SIG-M5 (cell line): ENCODE measurements at places on chromosomes 5 and 9.
A peak's percentile ranks its signal among the peaks of the same experiment; 100 is the strongest.

- DNase-seq, result no peak
Observed at GRCh38 chr5:155017610-155018009, 4.1 kb downstream of the KIF4B start.

- no peak for DNase-seq
Observed at GRCh38 chr9:13896047-13896446, 417.9 kb downstream of the NFIB start.

- DNase-seq, result no peak
Observed at GRCh38 chr5:78065663-78066062, 228.8 kb downstream of the AP3B1 start.

DNA sequence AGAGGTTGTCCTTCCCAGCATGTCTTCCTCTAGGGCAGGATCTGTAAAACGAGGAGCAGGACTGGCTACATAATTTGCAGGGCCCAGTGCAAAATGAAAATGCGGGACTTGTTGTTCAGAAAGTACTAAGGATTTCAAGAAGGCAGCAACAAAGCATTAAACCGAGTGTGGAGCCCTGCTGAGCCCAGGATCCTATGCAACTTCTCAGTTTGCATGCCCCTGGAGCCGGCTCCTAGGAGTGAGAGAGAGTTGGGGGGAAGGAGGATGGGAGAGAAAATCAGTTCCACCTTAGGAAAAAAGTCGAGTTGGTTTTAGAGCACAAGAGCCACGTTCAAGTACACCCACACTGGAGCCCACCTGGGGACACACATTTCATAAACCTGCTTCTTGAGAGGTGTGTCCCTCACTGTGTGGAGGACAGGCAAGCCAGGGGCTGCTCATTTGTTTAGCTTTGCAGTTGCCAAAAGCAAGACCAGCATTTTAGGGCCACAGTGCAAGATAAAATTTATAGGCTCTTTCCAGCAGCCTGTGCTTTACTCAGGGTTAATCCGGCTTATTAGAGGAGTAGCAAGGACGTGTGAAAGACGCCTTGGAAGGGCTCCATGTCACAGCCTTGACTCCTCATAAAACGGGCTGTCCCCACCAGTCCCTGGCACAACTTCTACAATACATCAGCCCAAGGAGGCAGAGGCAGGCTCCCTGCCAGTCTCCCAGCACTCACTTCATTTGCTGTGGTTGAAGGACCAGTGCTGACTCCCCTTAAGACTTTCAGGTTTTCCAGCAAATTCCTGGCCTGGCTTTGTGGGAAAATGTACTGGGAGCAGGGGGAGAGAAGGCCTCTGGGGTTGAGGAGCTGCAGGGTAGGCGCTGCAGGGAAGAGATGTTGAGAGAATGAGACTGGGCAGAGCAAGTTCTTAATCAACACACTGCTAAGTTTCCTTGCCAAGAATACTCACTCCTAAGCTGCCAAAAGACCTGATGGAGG, 159.7 kb upstream of the SEMA6A start:
- no peak for DNase-seq

- no peak for DNase-seq
Observed at GRCh38 chr5:133116601-133117000, 64.8 kb downstream of the HSPA4 start.

- DNase-seq, result no peak
Observed at GRCh38 chr9:33188711-33189110, 21.6 kb upstream of the B4GALT1 start.

GRCh38 chr5:40869384-40869783, 28.2 kb downstream of the CARD6 start:
- DNase-seq, result no peak

DNA sequence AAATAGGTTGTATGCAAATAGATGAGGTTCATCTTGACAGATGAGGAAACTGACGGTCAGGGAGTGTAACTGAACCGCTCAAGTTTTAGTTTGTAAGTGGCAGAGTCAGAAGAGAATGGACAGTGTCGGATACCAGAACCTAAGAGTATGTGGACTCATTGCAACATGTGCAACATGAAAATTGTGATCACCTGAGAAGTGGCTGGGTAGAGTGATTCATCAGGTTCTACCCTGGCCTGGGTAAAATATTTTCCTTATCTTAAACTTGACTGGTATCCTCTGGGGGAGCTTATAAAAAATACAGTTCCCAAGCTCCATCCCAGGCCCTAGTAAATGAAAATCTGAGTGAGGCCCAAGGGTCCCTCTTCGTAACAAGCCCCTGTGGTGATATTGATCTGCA, 35.2 kb upstream of the MIER3 start:
- DNase-seq, result no peak

GRCh38 chr5:52995095-52995494, 5.9 kb downstream of the ITGA2 start:
- DNase-seq, result no peak

GRCh38 chr9:96086936-96087571, 211.6 kb downstream of the ERCC6L2 start:
- DNase-seq, result no peak

- no peak for DNase-seq
Observed at GRCh38 chr5:83099001-83099400, 21.7 kb downstream of the XRCC4 start.

- no peak for DNase-seq
Observed at GRCh38 chr9:124122813-124123462, 111.4 kb downstream of the LHX2 start.

- DNase-seq, result no peak
Observed at GRCh38 chr5:125125031-125125823, 378.8 kb upstream of the ZNF608 start.

GRCh38 chr9:75599126-75599525, 291.3 kb upstream of the PCSK5 start:
- no peak for DNase-seq

- no peak for DNase-seq
Observed at GRCh38 chr9:107569174-107569573, 79.6 kb upstream of the KLF4 start.

GRCh38 chr9:32928145-32928763, 73.2 kb downstream of the APTX start:
- no peak for DNase-seq

DNA sequence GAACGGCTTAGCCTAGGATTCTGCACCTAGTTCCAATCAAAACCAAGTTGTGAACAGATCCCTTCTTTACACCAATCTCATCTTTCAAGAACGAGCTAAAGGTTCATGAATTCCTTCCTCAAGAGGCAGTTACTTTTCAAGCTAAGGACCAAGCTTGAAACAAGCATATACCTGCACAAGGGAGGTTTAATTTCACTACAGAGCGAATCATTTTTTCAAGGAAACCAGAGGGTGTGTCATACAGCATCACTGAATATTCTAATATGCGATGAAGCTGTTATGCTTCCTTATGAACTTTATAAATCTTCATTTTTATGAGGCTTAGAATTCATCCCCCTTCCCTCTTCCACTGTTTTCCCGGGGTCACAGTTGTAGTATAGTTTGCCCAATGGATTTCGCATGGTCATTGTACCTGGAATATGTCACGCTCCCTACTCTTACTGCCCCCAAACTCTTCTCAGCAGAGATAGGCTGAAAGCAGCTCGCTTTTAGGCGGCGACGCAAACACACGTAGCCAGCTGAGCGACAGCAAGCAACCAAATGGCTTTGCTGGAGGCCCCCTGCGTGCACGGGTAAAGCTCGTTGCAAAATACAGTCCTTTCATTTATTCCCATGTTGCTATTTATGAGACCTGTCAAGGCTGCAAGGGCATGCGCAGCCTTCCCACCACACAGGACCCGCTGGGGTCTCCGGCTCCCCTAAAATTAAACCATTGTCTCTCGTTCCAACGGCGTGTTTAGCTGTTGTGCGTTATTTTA, 832 bp downstream of the LMBRD2 start:
- peak; percentile 64 for DNase-seq

GRCh38 chr9:127330501-127330900, 65.9 kb downstream of the GARNL3 start:
- DNase-seq, result no peak

- DNase-seq, result no peak
Observed at GRCh38 chr9:92494856-92495255, 12.6 kb upstream of the ASPN start.

DNA sequence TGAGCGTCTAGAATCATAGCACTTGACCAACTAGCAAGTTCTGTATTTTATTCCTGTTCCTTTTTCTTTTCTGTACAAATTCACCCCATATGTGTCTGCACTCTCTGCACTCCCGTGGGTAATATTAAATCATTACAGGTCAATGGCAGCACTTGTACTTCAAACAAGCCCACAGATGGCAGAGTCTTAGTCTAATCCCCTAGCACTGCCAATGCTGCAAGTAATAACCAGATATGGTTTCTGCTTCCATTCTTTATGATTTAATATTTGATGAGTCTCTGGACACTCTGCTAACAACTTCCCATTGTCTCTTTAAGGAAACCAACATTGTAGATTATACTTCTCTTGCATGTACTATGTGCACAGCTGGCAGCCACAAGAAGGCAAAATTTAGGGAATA, 343.8 kb upstream of the CHD1 start:
- no peak for DNase-seq

- no peak for DNase-seq
Observed at GRCh38 chr5:377326-377981, 55.9 kb downstream of the AHRR start.

DNA sequence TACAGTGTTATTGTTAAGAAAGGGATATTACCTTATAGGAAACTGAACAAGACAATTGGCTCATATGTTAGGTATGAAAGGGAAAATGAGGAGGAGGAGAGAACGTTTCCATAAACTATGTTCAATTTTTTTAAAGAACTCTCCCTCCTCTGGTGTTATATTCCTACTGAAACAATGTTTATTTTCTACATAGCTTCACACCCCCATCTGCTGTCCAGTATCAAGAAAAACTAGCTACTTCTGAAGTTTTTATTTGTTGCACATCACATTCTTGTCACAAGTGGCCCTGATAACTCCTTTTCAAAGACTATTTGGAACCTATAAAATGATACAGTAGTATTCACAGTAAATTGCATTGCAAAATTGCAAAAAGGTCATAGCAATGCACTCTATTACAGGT, 223.4 kb upstream of the FAM174A start:
- no peak for DNase-seq

- DNase-seq, result no peak
Observed at GRCh38 chr5:119289438-119290044, 66.3 kb upstream of the TNFAIP8 start.

- no peak for DNase-seq
Observed at GRCh38 chr5:67731886-67732285, 483.7 kb upstream of the PIK3R1 start.

DNA sequence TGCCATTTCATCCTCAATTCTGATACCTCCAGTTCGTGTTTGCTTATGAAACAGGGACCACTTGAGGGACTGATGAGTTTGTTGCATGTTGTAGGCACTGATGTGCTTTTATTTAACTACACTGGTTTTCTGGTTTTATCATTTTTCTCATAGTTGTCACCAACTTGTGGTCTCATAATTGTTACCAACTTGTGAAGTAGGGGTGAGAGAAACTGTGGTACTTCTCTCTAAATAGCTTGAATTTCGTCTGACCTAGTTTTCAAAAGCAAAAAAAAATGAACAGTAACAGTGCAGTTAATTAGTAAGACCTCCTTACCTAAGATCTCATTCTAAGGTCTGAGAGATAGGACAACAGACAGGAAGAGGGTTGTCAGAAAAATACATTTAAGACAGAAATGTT, 78.0 kb downstream of the ANXA2R start:
- no peak for DNase-seq

GRCh38 chr9:87266697-87267096, 231.0 kb upstream of the DAPK1 start:
- DNase-seq, result no peak

- no peak for DNase-seq
Observed at GRCh38 chr5:179772351-179772750, 21.4 kb upstream of the LTC4S start.

GRCh38 chr9:74078647-74079046, 418.5 kb upstream of the RORB start:
- DNase-seq, result no peak
